ENCODE measurements at places on chromosomes 13 and 19. TPM values are rescaled to one million over a fixed set of nuclear protein-coding genes. Genes with fewer than 3 reads are reported as not detected.

GRCh38 chr13:47216176-47216822, 319.4 kb upstream of the HTR2A start:
- DNase-seq = no peak

Gene C1QTNF9B
- not detected for total RNA-seq

DNA sequence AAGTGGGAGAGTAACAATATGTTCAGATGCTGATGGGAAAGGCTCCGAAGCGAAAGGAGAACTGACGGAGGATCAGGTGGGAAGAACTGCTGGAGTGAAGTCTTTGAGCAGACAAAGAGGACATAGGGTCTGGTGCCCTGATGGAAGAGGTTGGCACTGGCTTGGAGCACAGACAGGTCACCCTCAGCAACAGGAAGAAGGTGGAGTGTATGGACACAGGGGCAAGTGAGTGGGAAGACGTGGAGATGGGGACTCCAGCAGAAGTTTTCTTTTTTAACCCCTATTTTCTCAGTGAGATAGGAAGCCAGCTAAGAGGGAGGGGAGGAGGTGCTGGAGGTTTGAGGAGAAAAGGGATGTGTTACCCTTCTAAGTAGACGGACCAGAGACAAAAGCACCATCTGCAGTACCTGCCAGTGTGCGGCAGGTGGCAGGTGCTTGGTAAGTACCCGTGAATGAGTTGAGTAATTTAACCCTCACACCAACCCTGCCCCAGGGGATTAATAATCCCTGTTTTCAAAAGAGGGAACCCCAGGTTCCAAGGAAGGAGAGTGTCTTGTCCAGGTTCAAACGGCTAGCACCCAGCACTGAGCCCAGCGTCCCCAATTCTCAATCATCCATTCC, 11.2 kb downstream of the HAS1 start:
- DNase-seq = no peak

Gene PRMT1
- total RNA-seq = 118 TPM

Gene F10
- total RNA-seq = 31.5 TPM

DNA sequence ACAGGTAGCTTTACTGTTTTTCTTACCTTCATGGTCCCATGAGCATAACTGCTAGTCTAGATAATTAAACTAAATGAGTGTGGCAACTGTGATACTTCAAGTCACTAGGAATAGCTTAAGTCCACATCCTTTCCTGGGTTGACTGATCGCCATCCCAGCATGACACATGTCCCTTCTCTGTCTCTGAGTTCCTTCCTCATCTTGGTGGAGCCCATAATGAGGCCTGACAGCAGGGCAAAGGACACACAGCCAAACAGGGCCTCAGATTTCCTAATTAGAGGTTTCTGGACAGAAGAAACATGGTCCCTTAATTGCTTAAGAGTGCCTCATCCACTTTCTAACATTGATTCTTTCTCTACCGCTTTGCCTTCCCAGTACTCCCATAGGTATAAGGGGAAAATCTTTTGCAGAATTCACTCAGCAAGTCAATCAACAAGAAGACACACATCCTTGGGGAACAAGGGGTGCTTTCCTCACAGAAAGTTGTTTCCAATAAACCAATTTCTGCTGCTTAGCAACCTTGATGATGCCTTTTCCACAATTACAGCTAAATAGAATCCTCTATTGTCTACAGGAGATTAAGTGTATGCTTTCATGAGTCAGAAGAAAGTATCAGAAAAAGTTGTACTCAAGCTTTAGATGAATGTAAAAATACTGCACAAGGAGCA, 208.3 kb upstream of the SERP2 start:
- no peak for DNase-seq

Gene IFNL3
- not detected for total RNA-seq

DNA sequence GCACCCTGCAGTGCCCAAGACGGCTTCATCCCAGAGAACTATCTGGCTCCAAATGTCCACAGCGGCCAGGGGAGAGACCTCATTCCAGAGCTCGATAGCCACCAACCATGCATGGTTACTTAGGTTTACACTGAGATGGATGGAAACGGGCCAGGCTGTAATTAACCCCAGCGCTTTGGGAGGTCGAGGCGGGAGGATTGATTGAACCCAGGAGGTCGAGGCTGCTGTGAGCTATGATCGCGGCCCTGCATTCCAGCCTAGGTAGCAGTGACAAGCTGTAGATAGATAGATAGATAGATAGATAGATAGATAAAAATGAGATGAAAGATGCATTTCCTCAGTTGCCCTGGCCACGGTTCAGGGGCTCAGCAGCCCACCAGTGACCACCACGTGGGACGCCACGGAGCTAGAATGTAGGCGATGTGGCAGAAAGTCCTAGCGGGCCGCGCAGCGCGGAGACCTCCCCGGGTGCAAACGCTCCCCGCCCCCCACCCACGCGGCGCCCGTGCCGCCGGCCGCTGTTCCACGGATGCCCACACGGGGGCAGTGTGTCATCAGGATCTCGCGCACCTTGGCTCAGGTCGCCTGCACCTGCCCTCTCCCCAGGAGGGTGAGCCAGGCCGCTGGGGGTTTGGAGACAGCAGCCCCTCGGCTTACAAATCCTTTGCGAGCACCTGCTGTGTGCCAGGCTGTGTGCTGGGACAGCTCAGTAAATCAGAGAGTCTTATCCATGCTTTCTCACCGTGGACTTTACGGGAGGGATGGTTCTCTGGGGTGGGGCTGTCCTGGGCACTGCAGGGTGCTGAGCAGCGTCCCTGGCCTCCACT, 13.5 kb upstream of the TLE5 start:
- no peak for DNase-seq

DNA sequence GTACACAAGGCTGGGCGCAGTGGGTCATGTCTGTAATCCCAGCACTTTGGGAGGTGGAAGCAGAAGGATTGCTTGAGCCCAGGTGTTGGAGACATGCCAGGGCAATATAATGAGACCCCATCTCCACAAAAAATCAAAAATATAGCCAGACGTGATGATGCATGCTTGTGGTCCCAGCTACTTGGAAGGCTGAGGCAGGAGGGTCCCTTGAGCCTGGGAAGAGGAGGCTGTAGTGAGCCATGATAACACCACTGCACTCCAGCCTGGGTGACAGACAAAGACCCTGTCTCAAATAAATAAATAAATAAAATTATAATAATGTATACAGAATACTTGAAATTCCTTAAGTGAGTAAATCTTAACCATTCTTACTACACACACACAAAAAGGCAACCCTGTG, 127.7 kb downstream of the SPRY2 start:
- DNase-seq = no peak

Gene CYP4F11
- total RNA-seq = 9.6 TPM

DNA sequence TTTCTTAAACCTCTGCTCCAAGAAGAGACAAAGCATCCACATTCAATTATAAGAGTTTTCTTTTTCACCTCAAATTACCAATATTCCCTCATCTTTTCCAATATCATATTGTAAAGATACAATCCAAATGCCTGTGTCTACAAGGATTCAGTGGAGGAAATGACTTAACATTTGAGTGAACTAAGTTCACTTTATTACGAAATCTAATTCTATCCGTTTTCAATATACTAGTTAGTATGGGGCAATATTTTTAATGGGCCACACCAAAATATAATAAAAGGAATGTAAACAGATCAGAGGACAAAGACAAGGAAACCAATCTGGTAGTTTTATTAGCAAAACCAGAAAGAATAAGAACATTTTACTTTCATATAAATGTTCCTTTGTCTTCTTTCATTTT, 136.0 kb downstream of the DCLK1 start:
- no peak for DNase-seq
